ENCODE measurements at places on chromosomes 2 and 18. TPM values are rescaled to one million over a fixed set of nuclear protein-coding genes. Genes with fewer than 3 reads are reported as not detected.

The LANCL1 gene
- total RNA-seq = 41.0 TPM

DNA sequence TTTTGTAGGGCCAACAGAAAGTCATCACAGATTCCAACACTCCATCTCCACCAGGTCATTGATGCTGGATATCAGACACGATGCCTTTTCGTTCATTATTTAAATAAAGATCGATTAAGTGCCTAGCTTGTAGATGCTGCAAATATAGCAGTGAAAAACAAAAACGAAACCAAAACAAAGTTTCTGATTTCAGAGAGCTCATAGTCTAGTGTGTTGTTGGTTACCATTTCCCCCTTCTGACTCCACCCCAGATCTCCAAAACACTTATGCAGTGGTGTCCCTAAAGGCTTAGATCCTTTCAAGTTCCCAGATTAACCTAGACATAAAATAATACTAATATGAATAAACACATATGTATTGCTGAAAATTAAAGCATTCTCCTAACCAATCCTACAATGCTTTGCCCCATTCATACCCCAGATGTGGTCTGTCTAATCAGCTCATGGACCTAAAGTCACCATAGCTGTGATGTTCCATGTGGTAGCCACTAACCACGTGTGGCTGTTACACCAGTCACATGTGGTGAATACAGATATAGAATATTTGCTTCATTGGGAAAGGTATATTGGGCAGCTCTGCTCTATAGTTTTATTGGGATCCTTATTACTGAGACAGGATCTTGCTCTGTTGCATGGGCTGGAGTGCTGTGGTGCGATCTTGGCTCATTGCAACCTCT, 787.2 kb downstream of the TDRD15 start:
- no peak for DNase-seq

GRCh38 chr2:73915437-73915993, 11.2 kb upstream of the DGUOK start:
- no peak for DNase-seq

DNA sequence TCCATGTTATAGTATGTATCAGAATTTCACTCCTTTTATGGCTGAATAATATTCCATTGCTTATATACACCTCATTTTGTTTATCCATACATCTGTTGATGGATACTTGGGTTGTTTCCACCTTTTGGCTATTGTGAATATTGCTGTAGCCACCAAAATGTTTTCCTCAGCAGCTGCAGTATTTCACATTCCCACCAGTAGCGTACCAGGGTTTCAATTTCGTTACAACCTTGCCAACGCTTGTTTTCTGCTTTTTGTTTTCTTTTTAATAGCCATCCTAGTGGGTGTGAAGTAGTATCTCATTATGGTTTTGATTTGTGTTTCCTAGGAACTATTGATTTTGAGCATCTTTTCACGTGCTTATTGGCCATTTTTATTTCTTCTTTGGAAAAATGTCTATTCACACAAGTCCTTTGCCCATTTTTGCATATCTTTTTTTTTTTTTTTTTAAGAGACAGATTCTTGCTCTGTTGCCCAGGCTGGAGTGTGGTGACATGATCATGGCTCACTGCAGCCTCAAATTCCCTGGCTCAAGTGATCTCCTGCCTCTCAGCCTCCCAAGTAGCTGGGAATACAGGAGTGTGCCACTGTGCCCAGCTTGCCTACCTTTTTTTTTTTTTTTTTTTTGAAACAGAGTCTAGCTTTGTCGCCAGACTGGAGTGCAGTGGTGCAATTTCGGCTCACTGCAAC, 14.2 kb downstream of the UBXN2A start:
- no peak for DNase-seq
